Epithelial cell of esophagus (primary cell): ENCODE measurements at places on chromosomes 12 and 14.

- DNase-seq: no peak
Measured at GRCh38 chr14:56858422-56858821, 48.1 kb upstream of the OTX2 start.

DNA sequence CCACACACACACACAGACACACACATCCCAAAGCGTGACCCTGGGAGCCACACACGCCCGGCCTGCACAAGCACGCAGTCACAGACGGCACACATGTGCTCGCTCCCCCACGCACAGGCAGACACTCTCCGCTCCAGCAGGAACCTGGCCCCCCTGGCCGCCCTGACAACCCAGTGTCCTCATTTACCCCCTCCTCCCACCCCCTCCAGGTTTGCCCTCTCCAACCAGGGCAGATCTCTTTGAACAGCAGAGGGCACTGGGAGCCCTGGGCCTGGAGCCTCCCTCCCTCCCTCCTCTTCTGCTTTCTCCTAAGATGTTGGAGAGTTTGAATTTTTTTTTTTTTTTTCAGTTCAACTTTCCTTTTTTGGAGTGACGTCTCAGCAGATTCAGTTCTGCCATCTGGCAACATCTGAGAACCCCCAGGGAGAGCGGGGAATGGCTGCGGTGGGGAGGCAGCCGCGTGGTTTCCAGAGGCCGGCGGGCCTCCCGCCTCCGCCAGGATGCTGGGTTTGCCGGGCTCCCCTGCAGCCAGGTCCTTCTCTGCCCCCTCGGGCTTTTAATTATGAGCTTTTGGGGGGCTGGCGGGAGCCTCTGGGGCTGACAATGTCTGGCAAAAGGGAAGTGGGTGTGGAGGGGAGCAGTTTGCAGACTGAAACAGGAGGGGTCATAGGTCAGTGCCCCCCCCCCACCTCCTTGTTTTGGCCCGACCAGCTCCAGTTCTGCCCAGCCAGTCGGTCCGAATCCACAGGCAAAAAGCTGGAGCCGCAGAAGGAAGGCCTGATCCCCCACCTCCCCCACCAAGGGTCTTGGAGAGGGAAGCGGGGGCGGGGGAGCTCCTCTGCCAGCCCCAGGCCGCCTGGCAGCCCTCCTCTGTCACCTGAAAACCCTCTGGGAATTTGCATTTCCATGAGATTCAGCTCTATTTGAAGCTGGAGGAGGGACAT lies 1.3 kb upstream of the NCOR2 start:
- peak; percentile 58 for DNase-seq

- peak; percentile 71 for DNase-seq
Measured at GRCh38 chr14:90624227-90624626, 192.0 kb downstream of the TTC7B start.

DNA sequence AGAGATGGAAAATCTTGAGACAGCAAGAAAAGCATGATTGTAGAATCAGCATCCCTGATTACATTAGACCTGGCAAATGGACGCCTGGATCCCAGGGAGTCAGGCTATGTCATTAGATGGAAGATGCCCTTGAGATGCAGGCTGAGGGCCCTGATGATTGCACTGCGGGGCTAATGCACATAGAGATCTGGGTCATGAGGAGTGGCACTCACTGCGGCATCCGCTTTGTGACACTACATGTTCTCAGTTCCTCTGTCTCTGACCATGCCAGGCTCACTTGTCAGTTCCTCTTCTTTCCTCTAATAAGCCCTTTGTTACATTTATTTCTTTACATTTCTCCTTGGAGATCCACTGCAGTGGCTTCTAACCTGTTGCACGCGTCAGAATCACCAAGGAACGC lies 70.1 kb upstream of the GPATCH2L start:
- DNase-seq: no peak

DNA sequence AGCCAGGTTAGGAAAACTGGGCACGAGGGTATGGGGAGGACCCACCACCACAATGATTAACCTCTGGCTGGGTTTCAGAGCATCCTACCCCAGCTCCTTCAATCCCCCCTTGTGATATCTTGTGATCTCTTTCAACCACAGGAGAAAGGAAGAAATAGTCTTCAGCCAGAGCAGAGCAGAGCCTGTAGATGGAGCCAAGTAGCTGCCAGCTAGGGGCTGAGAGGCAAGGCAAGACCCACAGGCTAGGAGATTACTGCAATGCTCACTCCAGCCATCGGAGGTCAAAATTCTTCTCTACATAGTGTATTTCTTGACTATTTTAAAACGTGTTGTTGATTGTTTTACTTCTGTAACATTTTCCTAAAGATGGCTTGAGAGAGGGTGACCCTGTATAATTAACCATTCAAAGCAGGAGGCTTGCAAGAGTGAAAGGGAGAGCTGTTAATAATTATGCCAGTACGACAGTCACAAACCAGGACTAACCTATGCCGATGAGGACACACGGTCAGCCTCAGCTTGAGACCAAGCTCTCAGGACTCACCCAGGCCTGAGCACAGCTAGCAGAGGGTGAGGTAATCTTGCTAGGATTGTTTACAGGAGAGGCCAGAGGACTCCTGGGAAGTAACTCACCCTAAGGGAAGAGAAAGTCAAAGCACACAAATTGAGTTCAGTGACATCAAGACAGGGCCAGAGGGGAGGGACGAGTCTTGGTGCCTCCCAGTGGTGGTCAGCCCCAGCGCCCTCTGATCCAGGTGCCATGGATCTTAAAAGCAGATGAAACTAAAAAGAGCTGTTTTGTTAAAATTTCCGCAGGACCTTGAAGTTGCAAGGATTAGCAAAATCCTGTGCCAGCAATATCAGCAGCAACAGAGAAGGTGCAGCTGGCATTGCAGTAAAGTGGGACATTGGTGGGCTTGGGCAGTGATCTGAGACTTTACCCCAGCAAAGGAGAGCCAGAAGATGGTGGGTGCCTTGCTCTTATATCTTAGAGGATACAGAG lies 29.8 kb upstream of the CDKN3 start:
- DNase-seq: peak; percentile 49

DNA sequence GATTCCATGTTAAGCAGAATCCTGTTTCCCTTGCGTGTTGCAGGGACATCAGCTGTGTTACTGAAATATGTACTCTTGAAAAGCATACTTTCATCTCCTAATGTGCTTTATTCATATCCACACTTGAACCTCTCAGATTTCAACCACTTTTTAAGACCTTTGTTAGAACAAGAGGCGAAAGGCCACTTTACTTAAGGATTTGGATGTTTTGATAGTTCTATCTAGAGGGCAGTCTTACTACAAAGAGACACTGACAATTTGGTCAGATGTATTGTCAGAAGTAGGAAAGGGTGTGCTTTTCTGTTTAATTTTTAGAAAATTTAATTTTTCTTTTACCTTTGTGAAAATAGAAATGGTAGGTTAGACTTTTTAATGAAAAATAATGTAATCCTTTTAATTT lies 267.9 kb downstream of the TMTC2 start:
- no peak for DNase-seq

DNA sequence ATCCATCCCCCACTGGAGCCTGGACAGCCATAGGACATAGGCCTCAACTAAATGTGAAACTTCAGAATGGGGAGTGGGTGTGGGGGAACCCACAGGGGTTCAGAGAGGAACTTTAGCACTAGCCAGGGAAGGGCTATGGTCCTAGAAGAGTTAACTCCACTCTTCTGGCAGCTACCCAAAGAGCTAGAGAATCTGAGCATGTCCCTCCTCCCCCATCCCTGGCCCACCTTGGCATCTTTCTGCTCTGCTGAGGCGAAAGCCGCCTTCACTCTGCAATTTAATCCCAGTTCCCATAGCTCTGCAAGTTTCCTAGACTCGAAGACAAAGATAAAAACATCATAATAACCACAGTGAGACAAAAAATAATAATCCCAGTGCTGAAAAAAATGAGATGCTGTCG lies 214.7 kb upstream of the RTL1 start:
- DNase-seq: no peak

GRCh38 chr12:109757671-109758265 lies 44.1 kb downstream of the FAM222A start:
- no peak for DNase-seq

DNA sequence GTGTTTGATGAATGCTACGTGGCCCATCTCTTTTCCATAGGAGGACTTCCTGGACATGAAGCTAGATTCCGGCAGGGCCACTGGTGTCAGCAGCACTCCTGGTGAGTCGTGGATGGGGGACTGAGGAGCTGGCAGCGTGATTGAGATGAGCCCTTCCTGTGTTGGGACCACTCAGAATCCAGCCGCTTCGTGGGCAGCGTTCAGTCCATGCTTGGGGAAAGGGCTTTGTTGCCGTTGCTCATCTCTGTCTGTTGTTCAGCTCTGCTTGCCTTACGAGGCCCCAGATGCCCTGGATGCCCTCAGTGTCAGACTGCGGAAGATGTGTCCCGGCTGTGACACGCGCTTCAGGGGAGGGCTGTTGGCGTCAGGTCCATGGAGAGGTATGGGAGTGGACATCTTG lies 127.1 kb upstream of the RTL1 start:
- no peak for DNase-seq

DNA sequence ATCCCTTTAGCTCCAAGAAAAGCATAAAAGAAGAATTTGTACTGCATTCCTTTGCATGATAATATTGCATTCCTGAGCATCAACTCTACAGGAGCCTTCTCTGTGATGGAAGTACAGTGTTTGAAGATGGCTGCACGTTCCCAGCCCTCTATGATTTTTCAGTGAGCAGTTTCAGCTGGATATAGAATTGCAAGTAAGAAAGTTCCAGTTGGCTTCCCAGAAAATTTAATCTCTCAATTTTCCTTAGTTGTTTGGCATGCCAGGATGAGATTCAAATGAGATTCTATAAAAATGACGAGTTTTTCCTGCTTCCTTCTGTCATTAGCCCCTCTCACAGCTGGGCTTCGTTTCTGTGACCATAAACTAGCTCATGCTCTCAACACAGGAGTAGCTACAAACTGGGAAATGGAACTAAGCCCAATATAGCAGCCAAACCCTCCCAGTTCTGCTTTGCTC lies 109.9 kb downstream of the TTC8 start:
- no peak for DNase-seq
